ENCODE measurements at places on chromosomes 6 and 20.
A peak's percentile ranks its signal among the peaks of the same experiment; 100 is the strongest.

DNA sequence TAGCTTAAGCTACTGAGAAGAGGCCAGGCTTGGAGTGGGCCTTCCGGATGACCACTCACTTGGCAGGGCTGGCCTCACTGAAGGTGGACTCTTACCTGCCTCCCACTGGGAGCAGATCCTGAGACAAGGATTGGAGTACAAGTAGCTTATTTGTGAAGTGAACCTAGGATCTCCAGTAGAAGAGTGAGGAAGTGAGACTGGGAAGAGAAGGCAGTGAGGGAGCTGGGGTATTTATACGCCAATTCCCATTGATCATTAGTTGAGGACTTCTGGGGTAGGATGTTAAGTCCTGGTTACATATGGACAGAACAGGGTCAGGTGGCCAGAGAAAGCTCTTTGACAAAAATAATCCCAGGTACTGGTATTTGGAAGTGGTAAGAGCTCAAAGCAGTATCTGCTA lies 32.3 kb upstream of the RNF24 start:
- no peak for DNase-seq

- no peak for DNase-seq
These were observed 221.2 kb downstream of the MAFB start for GRCh38 chr20:40467703-40468411.

DNA sequence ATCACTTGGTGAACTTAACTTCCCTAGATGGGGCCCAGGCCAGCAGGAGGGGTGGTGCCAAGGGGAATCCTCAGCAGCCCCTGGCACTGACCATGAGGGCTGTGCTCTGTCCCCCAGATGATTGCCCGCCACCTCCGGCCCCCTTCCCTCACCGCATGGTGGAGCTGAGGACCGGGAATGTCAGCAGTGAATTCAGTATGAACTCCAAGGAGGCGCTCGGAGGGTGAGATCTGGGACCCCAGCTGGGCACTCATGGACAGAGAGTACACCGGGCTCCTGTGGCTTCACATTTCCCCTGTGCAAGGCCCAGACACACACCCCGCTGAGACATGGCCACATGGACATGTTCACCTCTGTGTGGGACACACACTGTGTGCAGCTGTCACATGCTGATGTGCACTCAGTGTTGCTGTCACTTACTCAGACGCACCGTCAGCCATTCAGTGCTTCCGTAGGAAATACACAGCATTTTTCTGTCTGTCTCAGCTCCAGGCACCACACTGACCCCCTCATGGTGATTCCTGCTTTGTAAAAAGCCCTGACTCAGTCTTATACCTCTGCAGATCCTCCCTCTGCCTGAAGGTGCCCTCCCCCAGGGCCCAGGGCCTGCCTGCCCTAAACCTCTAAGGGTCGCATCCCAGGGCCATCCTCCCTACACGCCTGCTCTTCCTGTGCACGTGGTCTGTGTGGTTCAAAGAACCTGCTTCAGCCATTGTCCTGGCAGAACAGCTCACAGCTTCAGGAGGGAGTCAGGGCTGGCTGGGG lies 4.4 kb downstream of the MYLK2 start:
- DNase-seq = no peak

GRCh38 chr6:21164768-21165326 lies 428.7 kb upstream of the SOX4 start:
- no peak for DNase-seq

- no peak for DNase-seq
These were observed 168.1 kb downstream of the CDKAL1 start for GRCh38 chr6:20702366-20702765.

DNA sequence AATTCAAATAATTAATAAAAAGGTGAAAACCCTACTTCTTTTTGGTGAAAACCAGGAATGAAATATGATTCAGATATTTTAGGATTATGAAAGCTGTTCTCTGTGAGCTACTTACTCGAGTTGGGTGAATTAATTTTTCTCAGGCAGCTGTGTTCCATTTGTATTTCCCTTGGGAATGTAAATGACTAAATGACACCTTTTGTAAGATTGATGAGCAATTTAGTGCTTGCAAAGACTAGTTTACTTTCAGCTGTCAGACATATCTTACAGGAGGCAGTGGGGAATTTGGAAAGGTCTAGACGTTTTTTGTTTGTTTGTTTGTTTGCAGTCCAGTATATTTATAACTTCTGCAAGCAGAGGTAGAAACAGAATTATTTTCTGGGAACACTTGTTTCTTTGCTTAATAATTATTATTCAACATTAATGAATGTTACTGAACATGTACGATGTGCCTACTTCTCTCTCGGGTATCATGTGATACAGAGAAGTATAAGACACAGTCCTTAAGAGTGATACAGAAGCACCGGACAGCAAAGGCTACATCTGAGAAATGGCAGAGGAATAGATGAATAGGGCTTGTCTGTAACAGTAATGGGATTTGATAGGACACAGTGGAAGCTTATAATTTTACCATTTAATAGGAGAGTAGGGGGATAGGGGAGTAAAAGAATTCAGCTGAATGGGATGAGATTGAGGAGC lies 91.3 kb downstream of the AKAP7 start:
- DNase-seq = no peak

- no peak for DNase-seq
These were observed 20.2 kb downstream of the MICA start for GRCh38 chr6:31423550-31423949.

- no peak for DNase-seq
These were observed 58.5 kb upstream of the BEND3 start for GRCh38 chr6:107173779-107174178.

DNA sequence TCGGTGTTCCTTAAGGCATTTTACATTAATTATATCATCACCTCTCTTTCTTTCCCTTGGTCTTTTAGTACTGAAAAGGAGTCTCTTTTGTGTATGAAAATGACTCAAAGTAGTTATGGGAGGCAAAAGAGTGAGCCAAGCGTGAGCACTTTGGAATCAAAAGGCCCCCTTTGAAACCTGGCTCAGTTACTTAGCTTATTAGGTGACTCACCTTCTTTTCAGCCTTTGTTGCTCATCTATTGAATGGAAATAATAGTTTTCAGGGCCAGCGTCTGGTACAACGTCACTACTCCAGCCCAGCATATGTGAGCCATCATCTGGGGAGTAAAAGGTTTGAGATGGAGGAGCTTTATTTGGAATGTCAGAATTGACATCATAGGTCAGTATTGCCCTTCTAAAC lies 147.4 kb upstream of the SCGN start:
- no peak for DNase-seq

GRCh38 chr20:25454153-25454900 lies 46.9 kb downstream of the GINS1 start:
- no peak for DNase-seq

DNA sequence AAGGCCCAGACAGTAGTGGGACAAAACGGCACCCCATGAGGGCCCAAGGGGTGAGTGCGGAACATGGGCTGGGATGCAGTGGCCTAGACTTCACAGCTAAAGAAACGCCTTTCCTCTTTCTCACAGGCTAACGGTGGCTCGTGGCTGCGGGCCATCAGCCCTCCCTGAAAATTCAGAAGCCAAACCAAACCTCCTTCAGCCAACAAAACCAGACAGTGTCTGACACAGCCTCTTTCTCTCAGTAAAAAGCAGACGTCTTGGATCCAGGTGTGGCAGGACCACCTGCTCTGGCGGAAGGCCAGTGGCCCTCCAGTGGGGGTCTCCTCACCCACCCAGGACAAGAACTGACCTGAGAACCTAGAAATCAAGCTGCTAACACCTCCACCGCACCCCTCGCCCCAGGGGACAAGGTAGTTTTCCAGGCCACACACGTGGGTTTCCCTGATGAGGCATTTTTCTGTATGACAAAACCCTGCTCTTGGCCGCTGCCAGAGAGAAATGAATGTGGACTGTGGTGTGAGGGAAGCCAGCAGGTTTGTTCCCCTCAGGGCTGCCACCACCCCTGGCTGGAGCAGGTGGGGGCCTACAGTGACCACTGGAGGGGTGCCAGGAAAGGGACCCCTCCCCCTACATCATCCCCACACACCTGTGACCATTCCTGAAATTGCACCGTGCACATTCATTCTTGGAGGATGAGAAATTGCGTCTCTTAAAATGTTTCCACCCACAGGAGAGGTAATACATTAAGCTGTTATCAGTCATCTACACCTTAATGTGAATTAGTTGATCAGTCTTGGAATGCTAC lies 76.8 kb upstream of the PIM1 start:
- no peak for DNase-seq

- DNase-seq = no peak
These were observed 158.3 kb downstream of the GRM4 start for GRCh38 chr6:33987531-33988021.

DNA sequence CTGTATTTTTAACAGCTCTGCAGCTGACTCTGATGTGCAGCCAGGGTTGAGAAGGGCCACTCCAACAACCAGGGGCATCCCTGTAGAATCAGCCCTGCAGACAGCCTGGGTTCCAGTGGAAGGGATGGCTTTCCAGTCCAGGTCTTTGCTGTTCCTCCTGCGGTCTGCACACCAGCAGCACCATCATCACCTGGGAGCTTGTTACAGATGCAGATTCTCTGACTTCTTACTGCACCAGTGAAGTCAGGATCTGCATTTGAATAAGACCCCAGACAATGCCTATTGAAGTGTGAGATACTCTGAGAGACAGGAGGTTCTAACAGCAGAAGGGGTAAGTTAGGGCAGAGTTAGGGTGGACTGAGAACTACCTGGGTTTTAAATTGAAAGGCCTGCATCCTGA lies 151.3 kb downstream of the F13A1 start:
- no peak for DNase-seq

- DNase-seq = no peak
These were observed 1.6 kb upstream of the OLIG3 start for GRCh38 chr6:137495703-137496336.

DNA sequence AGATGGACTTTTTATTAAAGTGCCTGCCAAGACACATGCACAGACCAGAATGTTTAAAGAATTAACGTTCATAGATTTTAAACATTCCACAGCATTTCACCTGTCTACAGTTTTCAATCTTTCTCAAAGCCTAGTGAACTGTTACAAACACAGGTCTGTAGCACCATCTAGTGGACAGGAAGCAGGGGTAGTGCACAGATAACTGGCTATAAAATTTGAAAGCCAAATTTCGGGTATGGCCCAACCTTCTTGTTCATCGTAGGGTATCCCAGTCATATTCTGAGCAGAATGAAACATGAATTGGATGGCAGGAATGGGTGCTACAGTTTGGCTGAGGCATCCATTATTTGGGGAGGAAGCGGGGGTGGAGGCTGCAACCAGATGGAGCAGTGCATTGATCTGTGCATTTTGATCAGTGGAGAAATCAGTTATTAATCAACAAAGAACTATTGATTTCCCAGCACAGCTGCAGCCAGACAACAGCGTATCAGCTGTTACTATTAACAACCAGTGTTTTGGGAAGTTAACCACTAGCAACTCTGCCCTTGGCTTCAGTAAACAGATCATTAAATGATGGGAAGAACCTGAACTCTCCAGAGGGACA lies 56.1 kb upstream of the B3GAT2 start:
- DNase-seq = peak; percentile 8

DNA sequence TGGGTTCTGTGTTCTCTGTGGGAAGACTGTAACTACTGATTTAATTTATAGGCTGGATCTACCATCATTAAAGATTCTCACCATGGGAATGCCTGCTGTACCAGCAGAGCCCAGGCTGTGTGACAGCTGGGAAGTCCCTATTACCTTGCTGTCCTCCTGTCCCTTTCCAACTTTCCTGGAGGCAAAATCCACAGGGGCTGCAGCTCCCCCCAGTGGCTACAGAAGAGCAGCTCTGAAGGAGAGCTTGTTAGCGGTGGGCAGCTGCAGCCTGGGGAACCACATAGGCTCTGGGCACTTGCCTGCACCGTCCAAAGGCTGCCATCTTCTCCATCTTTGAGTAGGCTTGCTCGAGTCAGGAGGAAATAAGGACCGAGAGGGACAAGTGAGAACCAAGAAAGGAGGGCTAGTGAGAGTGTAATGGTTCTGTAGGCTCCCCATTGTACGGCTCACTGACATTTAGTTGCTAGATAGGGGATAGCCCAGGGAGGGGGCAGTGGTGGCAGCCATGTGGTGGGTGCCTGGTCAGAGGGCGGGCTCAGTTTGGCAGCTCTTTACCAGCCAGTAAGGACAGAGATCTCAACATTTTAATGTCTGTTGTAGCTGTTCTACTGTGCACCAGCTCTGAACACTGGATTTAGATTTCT lies 155.1 kb upstream of the MLIP start:
- no peak for DNase-seq

- peak; percentile 44 for DNase-seq
These were observed 724 bp downstream of the CDKN1A start for GRCh38 chr6:36679043-36679833.

DNA sequence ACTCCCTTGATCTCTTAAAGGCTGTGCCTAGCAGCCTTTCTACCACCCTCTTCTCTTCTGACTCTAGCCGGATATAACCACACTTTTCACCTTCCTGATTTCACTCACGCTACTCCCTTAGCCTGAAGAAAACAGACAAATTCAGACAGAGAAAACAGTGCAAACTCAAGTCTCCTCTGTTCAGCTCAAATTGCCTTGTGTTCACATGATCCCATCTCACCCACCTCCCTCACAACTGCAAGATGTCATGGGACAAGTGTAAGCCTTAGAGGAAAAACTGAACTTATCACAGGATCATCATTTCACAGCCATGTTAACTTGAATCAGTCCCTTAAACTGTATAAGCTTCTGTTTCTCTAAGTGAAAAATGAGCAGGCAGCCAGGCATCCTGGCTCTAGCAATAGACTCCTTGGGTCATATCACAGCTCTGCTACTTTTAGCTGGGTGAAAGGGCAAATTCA lies 66.5 kb upstream of the TENT5A start:
- no peak for DNase-seq

- no peak for DNase-seq
These were observed 82.7 kb downstream of the UST start for GRCh38 chr6:148829415-148830101.

DNA sequence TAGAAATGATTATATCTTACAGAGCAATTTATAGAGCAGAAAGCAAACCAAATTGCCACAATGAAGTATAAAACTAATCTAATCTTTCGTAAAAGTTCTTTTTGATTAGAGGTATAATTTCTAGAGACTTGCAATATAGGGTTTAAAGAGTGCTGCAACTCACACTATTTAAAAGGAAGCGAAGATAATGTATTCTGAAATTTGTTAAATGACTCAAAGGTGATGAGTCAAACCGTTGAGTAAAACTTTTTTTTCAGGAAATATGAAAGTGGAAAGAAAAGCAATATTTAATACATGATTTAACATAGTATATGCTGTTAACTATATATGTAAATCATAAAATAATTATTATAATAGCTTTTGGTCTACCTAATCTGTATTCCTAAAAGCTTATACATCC lies 133.6 kb downstream of the SYNE1 start:
- no peak for DNase-seq

DNA sequence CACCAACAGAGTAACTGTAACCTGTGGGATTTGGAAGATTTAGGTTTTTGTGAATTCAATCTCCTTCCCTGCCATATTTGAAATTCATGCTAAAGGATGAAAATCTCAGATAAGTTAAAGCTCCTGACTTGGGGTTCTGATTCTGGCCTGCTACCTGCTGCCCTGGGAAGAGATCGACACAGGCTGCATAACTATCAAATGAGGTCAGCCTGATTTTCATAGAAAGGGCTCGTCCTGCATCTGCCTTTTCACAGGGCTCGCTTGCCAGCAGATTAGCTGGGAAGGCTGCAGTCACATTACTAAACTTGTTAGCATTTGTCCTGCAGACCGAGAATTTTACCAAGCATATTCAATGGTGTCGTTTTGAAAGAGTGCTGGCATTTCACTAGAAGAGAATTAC lies 14.6 kb downstream of the GCLC start:
- no peak for DNase-seq

GRCh38 chr6:159169193-159169555 lies at the start of gene FNDC1:
TSS of gene FNDC1 (plus strand) at chr6:159169400. CDS start at chr6:159169597, 197 bp downstream.
- DNase-seq = peak; percentile 78

Data from stimulated activated CD4-positive, alpha-beta T cell treated with anti-CD3 and anti-CD28 coated beads, Interleukin-15, amount 100 ng/mL, for 24 hours (primary cell).